ENCODE measurements at places on chromosomes 3 and 15.

DNA sequence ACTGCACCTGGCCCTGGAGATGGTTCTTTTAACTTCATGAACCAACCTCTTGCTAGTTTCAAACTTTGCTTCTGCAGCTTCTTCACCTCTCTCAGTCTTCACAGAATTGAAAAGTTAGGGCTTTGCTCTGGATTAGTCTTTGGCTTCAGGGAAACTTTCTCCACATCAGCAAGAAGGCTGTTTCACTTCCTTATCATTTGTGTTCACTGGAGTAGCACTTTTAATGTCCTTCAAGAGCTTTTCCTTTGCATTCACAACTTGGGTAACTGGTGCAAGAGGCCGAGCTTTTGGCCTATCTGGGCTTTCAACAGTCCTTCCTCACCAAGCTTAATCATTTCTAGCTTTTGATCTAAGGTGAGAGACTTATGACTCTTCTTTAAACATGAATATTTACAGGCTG is 15.7 kb upstream of the TM2D3 start:
- no peak for DNase-seq

DNA sequence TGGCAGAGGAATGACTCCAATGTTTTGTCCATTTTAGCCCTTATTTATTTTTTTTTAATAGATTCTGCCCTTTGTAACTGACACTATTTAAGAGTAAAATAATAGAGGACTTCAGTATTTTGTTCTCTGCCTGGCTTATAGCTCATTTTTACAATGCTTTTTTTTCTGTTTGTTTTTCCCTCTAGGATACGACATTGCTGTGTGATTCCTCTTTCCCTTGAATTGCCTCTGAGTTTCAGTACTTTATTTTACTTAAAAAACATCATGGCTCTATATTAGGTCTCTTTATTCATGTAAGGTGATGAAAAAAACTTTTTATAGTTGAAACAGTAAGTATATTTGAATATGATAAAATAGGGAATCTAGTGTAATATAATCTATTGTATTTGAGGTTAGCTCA is 179.1 kb downstream of the PTPRG start:
- DNase-seq, result no peak

DNA sequence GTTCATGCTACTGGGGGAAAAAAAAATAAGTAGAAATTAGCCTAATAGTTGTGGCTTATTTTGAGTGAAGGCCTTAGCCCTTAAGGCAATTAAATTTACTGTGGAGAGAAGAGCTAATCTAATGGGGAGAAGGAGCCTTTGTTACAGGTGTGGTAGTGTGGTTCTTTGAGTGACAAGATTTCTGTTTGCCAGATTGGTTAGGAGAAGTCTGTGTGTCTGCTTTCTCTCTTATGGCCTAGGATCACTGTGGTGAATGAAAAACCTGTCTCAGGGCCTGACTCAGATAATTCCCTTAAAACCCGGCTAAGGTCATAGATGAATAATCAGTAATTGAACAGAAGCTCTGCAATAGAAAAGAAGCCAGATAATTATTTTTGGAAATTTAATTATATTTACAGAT is 27.0 kb downstream of the OPA1 start:
- DNase-seq, result no peak

- no peak for DNase-seq
Measured at GRCh38 chr15:100737214-100737613, 134.8 kb downstream of the ASB7 start.

DNA sequence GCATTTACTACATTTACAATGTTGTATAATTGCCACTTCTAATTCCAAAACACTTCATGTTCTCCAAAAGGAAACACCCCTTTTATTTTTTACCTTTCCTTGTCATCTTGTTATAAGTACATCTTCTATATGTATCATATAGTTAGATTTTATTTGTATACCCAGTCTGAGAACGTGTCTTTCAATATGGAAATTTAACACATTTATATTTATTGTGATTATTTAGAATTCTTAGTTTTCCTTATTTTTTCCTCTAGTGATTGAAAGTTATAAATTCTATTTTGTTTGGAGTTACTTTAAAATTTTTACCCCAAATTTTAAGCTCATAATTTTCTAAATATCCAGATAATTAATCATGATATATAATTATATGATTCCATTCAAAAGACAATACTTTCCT is 15.8 kb downstream of the CMTM8 start:
- DNase-seq, result no peak

All from lower lobe of right lung (tissue), 2 donors.